Lung (tissue), 17 donors: ENCODE measurements at places on chromosomes 7 and 10.

DNA sequence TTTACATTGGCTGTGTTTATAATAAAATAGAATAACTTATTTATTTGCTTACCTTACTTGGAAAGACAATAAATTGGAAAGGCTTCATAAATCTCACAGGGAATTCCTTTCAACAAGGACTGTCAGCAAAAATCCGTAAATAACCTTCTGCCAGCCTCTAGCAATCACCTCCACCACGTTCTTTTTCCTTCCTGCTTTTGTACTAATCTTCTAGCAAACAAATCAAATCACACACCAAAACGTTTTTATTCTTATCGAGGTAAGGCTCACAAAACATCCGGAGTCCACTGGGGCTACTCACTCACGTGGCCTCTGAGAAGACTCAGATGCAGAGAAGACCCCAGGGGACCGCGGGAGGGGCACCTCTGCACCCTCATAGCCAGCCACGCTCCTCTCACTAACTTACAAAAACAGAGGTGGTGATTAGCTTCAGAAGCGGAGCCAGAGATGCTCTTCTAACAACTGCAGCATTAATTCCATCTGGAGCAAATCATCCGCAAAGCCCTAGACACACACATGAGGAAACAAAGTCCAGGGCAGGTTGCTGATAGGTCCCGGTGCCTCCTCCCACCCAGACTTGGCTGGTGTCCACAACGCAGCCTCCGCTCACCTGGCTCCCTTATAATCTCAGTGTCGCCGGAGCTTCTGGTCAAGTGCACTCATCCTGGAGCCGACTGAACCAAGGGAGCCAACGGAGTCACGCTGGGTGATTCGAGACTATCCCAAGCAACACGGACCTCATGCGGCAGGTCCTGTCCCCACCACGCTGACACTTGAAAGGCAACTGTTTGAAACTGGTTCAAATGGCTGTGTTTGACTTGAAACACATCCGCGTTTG lies 22.5 kb downstream of the CTBP2 start:
- no peak for DNase-seq

- DNase-seq, result no peak
Measured at GRCh38 chr7:76060842-76061241, 12.9 kb downstream of the MDH2 start.

DNA sequence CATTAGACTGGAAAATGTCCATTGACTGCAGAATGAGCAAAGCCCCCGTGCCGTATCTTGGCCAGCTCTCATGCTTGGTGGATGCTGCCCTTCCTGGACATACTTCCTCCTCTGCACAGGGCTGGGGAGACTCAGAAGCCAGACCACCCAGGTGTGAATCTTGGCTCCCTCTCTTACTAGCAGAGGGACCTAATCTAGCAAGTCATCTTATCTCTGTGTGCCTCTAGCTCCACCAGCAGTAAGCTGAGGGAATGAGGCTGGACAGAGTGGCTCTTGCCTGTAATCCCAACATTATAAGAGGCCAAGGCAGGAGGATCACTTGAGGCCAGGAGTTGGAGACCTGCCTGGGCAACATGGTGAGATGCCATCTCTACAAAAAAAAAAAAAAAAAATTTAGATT lies 173.8 kb upstream of the GHITM start:
- peak; percentile 7 for DNase-seq

- DNase-seq, result no peak
Measured at GRCh38 chr7:40544221-40544723, 409.5 kb downstream of the SUGCT start.

DNA sequence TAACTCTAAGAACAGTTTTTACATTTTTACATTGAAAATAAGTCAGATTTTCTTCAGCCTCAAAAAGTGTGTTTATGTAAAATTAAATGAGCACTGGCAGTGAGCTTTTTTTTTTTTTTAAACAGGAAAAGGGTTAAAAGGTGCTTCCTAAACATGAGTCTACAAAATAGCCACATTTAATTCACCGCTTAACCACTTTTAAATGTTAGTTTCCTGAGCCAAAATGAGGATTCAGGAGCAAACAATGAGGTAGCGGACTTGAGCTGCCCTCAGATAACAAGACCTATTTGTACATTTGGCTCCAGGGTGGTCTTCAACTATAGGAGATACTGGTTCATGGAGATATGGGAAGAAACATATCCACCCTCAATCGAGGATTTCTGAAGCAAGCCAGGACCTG lies 22.8 kb downstream of the AKR1C3 start:
- DNase-seq, result no peak

DNA sequence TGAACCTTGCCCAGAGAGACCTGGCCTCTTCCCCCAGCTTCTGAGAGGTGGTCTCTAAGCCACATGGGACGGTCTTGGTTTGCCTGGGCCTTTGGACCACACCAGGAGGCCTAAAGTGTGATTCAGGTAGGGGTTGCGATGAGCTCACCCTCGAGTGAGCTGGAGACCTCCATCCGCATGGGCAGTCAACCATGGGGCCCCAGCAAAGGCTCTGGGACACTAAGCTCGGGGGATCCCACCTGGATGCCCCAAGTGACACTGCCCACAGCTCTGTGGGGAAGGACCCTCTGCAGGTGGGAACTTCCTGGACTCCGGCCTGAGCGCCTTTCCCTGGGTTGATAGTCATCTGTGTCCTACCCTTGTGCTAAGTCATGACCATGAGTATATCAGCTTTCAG lies 57.1 kb upstream of the FAM20C start:
- no peak for DNase-seq

DNA sequence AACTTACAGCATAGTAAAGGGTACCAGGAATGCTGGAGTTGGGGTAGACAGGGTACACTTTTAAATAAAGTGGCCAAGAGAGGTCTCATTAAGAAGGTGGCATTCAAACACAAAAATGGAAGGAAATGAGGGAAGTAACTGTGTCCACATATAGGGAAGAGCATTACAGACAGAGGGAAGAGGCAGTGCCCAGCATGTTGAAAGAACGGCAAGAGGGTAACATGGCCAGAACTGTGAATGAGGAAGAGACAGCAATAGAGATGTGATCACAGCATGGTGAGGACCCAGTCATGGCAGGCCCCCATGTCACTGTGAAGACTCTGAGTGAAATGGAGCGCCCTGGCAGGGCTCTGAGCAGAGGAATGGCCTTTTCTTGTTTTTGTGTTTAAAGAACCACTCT lies 35.1 kb upstream of the ZNRF2 start:
- no peak for DNase-seq

DNA sequence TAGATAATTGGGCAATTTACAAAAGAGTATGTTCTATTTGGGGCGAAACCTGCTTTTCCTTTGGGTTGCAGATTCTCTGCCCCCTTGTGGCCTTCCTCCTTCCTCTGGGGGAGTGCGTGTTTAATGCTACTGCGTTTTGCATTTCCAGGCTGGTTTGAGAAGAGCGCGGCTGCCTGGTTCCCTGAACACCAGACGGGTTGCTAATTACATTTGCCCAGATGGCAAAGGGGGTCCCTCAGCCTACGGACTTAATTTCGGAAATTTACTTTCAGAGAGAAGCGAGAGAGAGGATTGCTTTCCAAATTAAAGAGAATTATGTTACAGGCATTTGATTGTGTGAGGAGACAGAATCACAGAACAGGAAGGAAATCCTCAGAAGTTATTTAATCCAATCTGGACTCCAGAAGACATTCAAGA lies 91.9 kb upstream of the JAZF1 start:
- DNase-seq, result peak; percentile 66

DNA sequence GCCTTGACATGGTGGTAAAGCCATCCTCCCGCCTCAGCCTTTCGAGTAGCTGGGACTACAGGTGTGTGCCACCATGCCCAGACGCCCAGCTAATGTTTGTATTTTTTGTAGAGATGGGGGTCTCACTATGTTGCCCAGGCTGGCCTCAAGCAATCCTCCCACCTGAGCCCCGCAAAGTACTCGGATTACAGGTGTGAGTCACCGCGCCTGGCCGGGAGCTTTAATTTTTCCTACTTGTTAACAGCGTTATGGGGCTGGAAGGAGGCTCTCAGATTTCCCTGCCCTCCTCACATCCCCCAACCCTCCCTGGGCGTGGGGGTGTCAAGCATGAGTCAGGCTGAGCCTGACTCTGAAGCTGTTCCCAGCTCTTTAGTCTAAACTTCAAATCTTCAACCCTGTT lies 8.3 kb downstream of the ALKBH4 start:
- no peak for DNase-seq

DNA sequence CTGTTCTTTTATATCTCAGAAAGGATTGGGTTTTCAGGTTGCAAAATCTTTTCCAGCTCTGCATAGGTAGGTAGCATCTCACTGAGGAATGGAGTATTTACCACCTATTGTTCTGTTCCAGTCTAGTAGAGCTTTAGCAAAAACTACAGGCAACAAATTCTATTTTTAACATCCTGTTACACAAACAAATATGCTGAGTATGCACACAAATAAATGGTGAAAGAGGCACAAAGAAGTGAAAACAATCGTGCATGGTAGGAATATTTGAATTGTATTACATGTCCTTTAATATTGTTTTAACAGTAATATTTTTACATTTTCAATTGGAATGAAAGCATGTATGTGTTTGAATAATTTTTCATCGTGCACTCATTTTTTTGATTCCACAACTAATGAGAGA lies 14.5 kb upstream of the MIOS start:
- no peak for DNase-seq

DNA sequence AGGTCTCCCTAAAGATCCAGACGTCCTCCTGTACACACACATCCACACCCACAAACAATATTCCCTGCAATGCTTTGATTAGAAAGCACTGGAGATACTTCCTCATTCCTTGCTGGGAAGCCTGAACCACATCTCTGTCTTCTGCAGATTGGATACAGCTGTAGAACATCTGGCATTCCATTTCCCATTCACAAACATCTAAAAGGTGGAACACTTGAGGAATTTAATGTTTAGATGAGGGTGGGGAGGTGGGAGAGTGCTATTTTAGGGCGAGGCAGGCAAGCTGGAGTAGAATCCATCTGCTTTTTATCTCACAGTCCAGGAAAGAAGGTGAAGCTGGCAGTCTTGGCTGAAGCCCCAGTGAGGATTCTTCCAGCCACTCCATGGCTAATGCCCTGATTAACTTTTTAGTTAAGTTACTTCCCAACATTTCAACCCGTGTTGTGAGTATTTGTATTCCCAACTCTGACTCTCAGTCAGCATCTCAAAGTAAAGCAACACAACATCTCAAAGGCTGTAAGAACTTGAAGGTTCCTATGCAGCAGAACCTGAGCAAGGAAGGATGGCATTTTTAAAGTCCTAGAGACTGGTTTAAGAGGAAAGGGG lies 46.1 kb downstream of the CYTH3 start:
- DNase-seq, result no peak

DNA sequence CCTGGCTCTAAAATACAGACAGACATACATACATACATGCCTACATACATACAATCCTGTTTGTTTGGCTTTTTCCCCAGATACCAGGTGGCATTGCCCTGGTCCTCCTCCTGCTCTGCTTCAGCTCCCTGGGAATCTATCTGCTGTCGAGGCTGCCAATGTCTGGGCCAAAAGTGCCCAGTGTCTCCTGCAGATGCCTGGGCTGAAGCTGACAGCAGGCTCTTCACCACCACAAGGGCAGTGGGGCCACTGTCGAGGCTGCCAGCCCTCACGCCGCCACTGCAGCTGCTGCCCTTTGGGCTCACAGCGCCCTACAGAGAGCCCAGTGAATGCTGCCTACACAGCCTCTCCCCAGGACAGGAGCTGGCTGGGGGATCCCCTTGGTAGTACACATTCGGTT lies 18.0 kb upstream of the STN1 start:
- DNase-seq, result no peak

DNA sequence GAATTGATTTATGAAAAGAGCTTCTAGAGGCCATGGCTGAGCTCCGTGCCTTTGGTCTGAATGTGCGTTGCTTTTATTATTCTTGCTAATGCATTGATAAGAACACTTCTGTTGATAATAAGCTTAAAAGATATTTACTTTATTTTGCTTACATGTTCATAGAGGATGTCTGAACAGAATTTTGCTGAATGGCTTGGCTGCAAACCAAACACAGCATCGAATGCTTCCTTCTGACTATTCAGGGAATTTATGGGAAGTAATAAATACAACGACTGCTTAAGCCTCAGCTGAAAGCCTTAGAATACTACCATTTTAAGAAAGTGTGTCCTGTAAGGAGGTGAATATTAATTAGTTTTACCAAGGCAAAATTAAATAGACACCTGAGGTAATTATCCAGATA lies 643.5 kb upstream of the POT1 start:
- DNase-seq, result no peak

GRCh38 chr10:71093531-71093930 lies 118.8 kb upstream of the UNC5B start:
- DNase-seq, result no peak

DNA sequence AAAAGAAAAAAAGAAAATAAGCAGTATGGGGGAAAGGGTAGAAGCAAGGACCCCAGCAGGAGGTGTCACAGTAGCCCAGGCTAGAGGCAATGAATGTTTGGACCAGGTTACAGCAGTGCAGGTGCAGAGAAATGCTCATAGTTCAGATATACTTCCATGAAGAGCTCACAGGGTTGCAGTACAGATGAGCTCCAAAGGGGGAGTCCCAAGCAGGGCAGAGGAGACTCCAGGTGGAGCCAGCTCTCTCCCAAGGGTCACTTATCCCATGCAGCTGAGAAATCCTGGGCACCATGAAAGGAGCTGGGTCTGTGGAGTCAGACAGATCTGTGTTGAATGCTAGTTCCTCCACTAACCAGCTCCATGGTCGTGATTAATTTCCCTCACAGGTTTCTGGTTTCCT lies 174.9 kb downstream of the C7orf25 start:
- DNase-seq, result no peak

DNA sequence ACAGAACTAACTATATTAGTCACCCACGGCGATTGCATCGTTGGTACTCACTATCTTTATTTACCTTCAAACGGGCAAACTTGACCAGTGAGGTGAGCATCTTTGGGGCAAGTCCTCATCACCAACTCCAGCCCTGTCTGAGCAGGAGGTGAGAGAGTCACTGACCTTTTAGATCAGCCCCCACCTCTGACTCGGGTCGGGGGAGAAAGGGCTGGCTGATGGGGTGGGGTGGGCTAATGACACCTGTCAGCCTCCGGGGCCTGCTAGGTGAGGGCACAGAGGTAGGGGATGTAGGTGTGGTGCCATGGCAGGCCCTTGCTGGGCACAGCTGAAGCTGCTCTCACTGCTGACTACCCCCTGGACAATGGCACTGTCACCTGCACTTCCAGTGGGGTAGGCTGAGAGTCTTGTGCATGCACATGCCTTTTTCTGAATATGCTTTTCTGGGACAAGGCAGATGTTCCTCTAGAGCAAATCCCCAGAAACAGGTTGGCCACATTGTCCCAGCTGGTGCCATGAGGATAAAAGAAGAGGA lies 359.5 kb upstream of the MKI67 start:
- no peak for DNase-seq

- no peak for DNase-seq
Measured at GRCh38 chr10:69232736-69233480, 12.8 kb downstream of the HKDC1 start.

GRCh38 chr7:98229991-98230745 lies 18.9 kb downstream of the BHLHA15 start:
- no peak for DNase-seq

- peak; percentile 68 for DNase-seq
Measured at GRCh38 chr10:26215935-26216584, 514 bp upstream of the GAD2 start.
